ENCODE measurements at places on chromosomes 6 and 20.

- DNase-seq = no peak
Measured at GRCh38 chr6:157139054-157139708, 184.1 kb downstream of the TMEM242 start.

- DNase-seq = no peak
Measured at GRCh38 chr6:106789428-106790148, 160.2 kb downstream of the QRSL1 start.

GRCh38 chr6:46289898-46290297 is 119.1 kb upstream of the ENPP5 start:
- no peak for DNase-seq

- DNase-seq = no peak
Measured at GRCh38 chr6:39850736-39851297, 58.6 kb downstream of the DAAM2 start.

DNA sequence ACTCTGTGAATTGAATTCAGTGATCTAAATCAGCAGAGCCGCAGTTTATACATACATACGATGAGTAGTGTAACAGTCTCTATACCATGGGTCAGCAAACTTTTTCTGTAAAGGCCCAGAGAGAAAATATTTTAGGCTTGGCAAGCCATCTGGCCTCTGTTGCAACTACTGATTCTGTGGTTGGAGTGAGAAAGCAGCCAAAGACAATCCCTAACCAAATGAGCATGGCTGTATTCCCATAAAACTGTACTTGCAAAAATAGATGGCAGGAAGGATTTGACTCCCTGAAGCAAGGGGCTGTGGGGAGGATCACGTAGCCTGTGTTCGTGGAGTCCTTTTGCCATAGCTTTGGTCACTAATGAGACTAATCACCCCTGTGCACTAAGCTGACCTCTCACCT is 17.9 kb upstream of the MOCS1 start:
- DNase-seq = no peak

DNA sequence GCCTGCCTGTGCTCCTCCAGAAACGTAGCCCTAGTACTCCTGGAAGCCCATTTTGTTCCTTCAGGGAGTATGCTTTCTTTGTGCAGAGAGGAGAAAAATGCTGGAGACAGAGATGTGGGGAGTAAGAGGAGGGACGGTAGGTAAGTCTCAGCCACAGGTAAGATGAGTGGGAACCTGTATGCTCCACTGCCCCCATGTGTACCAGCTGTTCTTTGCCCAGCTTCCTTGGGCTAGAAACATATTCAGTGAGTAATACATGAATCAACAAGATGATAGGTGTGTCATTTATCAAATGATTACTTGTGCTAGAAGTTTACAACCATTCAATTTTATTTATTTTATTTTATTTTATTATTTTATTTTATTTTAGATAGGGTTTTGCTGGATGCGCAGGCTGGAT is 13.6 kb upstream of the CEP85L start:
- no peak for DNase-seq

- no peak for DNase-seq
Measured at GRCh38 chr6:52022675-52023074, 64.7 kb downstream of the PKHD1 start.

GRCh38 chr6:15077961-15078360 is 167.9 kb upstream of the JARID2 start:
- no peak for DNase-seq

GRCh38 chr6:84777888-84778287 is 13.5 kb upstream of the TBX18 start:
- DNase-seq = no peak

GRCh38 chr20:14838663-14839628 is 501.5 kb upstream of the FLRT3 start:
- DNase-seq = no peak

DNA sequence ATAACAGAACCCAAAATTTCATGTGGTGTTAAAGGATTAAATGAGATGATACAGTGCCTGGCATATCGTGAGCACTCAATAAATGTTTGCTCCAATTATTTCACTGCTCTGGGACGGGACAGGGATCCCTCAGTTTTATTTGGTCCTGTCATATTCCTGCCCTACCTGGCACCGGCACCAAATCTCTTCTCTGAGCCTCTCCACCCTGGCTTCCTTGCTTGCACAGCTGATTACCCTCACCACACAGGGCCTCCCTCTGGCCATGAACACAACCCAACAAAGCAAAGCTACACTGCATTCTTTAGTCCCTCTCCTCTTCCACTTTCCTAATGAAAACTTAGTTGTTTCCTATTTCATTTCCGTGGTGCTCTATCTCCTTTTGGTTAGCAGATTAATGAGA is 16.4 kb downstream of the CHD6 start:
- no peak for DNase-seq

- DNase-seq = no peak
Measured at GRCh38 chr6:83962582-83962981, 71.0 kb upstream of the MRAP2 start.
